Sigmoid colon (tissue), 7 donors: ENCODE measurements at places on chromosomes 7 and 10. TPM values are rescaled to one million over a fixed set of nuclear protein-coding genes. Genes with fewer than 3 reads are reported as not detected.

Gene IQUB
- polyA plus RNA-seq, result 0.10 TPM

GRCh38 chr7:18320971-18321567 is 174.5 kb upstream of the HDAC9 start:
- H3K4me1 ChIP-seq, result peaks cover 20% of the 10 kb centered on the region
- no peak overlapping the region for H3K27ac ChIP-seq
- H3K27me3 ChIP-seq, result no peaks in the 10 kb centered on the region

DNA sequence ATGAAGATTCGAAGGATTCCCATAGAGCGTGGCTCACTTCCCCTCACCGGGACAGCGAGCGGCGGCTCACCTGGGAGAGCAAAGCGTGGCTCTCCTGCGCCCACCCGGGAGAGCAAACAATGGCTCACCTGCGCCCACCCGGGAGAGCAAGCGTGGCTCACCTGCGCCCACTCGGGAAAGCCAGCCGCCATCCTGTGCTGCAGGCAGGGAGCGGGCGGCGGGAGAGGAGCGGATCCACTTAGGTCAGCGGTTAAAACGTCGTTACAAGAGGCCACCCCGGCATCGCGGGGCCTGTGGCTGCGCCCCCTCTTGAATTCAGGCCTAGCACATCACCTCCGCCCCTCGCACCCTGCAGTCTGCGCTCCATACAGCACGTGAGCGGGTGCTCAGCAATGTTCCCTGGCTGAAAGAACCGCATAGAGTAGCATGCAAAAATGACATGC is 461 bp upstream of the FIGNL1 start:
- peak overlapping the region; percentile 80 for H3K27ac ChIP-seq
- H3K4me3 ChIP-seq, result peak overlapping the region; percentile 78
- H3K27me3 ChIP-seq, result no peaks in the 10 kb centered on the region
- DNase-seq, result no peak

DNA sequence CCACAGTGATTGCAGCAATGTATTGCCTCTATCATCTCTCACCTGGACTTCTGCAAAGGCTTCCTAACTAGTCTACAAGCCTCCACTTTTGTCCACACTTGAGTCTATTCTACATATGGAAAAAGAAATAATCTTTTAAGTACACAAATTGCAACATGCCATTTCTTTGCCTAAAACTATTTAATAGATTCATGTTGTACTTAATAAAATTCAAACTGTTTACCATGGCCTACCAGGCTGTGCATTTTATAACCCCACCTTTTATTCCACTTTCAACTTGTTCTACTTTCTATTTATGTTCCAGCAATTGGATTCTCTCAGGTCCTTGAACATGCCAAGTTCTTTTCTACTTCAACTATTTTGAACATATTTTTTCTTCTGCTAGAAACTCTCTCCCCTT is 128.7 kb downstream of the GPR85 start:
- no peak overlapping the region for H3K4me3 ChIP-seq
- H3K4me1 ChIP-seq, result no peaks in the 10 kb centered on the region
- H3K36me3 ChIP-seq, result no peaks in the 10 kb centered on the region

DNA sequence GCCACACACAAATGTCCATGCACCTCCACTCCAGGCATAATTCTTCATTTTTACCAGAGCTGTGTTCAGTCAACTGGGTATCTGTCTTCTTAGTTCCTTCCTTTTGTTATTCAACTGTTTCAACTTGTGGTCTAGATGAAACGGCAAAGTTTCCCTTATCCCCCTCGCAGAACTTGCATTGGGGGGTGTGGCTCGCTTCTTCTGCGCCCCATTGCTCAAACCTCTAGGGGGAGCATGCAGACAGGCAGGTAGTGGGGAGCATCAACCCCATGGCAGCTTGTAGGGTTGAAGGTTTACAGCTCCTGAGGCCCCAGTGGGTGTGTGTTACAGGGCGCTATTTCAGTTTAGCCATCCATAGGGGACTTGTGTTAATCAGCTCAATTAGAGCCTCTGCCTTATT is 38.3 kb upstream of the COBL start:
- H3K27me3 ChIP-seq, result no peaks in the 10 kb centered on the region
- no peaks in the 10 kb centered on the region for H3K36me3 ChIP-seq
- no peak overlapping the region for H3K27ac ChIP-seq
- no peak overlapping the region for H3K4me3 ChIP-seq
- no peak for DNase-seq

Gene NPFFR1
- polyA plus RNA-seq, result 0.44 TPM

- no peak for DNase-seq
- no peaks in the 10 kb centered on the region for H3K27me3 ChIP-seq
- H3K4me1 ChIP-seq, result no peaks in the 10 kb centered on the region
- H3K4me3 ChIP-seq, result no peak overlapping the region
Measured at GRCh38 chr7:116984511-116984910, 31.2 kb downstream of the ST7 start.

GRCh38 chr7:120181499-120181898 is 91.5 kb upstream of the KCND2 start:
- no peaks in the 10 kb centered on the region for H3K36me3 ChIP-seq
- no peak overlapping the region for H3K4me3 ChIP-seq
- DNase-seq, result no peak
- H3K27ac ChIP-seq, result no peak overlapping the region
- no peaks in the 10 kb centered on the region for H3K27me3 ChIP-seq

Gene PDK4
- polyA plus RNA-seq, result 48.0 TPM

DNA sequence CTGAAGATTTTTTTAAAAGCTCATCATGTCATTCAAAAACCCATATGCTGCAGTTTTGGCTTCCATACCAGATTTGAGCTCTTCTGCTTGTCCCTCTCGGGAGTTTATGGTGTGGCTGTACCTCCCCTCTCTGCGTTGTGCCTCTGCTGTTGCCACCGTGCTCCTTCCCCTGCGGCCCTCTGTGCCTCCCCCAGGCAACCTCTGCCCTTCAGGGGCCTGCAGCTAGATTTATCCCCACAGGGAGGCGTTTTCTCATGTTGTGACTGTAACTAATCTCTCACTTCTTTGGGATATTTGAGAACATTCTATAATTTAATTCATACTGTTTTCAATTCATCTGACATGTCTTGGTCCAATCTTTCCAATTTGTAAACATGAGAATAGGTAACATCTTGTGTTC is 52.7 kb downstream of the TASOR2 start:
- H3K4me1 ChIP-seq, result no peaks in the 10 kb centered on the region
- H3K27ac ChIP-seq, result no peak overlapping the region
- no peaks in the 10 kb centered on the region for H3K27me3 ChIP-seq
- H3K36me3 ChIP-seq, result peaks cover under 1% of the 10 kb centered on the region

DNA sequence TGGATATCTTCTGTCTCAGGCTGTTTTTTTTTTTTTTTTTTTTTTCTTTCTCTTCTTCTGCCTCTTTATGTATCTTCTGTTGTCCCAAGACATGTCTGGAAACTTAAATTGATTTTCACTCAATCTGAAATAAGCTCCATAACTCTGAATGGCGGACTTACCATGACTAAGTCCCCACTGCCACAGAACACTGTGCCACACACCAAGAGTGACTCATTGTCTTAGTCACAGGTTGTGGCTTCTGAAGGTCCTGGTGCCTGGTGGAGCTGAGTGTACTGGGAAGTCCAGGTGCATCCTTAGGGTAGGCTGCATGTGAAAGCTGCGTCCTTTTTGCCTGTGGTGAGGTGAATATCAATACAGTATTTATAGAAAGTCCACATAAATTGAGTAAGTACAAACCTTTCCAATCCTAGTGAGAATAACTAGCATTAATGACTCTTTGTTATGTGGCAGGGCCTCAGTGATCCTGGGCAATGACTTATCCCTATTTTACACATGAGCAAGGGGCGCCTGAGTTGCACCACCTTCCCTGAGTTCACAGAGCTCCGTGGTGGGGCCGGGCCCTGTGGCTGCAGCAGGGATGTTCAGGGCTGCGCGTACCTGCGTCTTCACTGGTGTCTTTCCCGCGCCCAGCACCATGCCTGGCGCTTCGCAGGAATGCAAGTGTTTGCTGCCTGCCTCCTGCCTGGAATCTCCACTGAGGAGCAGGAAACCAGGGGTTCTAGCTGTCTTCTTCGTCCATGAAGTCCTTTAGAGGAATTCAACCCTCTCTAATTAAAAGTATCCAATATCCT is 4.3 kb downstream of the PFKP start:
- no peaks in the 10 kb centered on the region for H3K27me3 ChIP-seq
- H3K27ac ChIP-seq, result no peak overlapping the region
- peaks cover 49% of the 10 kb centered on the region for H3K4me1 ChIP-seq
- H3K4me3 ChIP-seq, result no peak overlapping the region
- no peak for DNase-seq

Gene TYW1B
- 2.4 TPM for polyA plus RNA-seq
